ENCODE measurements at places on chromosomes 16 and 17. TPM values are rescaled to one million over a fixed set of nuclear protein-coding genes. Genes with fewer than 3 reads are reported as not detected.

DNA sequence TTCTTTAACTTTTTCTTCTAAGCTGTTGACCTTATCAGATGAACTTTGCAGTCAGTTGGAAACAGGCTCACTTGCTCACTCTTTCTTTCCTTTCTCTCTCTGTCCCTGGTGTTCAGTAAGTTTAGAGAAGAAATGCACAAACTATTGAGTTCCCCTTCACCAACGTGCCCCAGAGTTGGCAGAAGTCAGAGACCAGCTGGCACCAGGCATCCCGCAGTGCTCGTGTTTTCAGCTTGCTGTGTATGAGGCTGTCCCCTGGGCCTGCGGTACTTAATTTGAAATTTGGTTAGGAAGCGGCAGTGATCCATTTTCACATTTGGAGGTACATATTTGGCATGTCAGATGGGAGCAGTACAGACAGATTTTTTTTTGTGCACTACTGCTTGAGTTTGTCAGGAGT, 258.6 kb downstream of the SNX29 start:
- DNase-seq = peak; percentile 47

Gene RAB37
- not detected for total RNA-seq

- DNase-seq = no peak
These were observed 57.4 kb downstream of the PIPOX start for GRCh38 chr17:29100296-29100695.

DNA sequence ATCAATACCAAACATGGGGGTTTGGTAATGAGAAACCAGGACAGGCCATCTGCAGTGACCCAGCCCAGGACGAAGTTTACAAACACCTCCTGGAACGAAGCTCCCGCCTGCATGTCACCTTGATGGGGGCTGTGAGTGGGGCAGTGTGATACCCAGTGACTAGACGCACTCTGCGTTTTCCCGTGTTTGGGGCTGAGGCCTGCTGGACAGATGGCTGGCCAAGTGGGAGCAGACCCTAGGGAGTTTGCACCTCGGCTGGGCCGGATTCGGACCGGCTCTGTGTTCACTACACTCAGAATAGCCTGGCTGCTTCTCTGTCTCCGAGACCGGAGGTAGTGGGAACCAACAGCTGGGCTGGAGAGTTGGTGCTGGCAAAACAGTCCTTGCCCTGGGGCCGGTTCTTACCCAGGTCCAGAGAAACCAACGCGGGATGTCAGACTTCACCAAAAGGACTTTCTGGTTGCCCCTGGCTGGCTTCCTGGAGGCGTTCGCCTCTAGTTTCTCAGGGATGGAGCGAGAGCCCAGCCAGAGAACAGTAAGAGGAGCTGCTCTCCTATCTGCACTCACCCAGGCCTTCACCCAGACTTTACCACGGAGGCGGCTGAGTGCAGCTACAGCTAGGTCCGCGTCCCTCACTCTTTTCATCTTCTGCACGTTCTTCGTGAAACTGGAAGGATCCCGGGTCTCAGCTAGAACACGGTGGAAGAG, 20.4 kb downstream of the CARHSP1 start:
- no peak for DNase-seq

DNA sequence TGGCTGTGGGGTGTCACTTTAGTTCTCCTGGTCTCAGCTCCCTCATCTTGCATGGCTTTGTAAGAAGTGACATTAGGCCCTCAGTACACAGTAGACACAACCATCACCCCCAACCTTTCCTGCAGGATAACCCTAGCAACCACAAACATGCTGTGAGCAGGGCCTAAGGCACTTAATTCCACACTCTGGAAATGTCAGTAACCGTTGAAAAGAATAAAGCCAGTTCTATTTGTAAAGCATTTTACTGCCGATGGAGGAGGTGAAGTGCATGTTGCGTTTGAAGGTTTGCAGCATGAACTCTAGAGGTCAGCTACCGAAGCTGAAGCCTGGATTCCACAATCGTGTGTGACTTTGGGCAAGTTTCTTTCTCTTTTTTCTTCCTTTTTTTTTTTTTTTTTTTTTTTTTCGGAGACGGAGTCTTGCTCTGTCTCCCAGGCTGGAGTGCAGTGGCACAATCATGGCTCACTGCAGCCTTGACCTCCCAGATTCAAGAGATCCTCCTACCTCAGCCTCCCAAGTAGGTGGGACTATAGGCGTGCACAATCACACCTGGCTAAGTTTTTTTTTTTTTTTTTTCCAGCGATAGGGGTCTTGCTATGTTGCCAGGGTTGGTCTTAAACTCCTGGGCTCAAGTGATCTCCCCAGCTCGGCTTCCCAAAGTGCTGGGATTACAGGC, 26.1 kb upstream of the TOB1 start:
- DNase-seq = no peak
